ENCODE measurements at places on chromosomes 4 and X.

DNA sequence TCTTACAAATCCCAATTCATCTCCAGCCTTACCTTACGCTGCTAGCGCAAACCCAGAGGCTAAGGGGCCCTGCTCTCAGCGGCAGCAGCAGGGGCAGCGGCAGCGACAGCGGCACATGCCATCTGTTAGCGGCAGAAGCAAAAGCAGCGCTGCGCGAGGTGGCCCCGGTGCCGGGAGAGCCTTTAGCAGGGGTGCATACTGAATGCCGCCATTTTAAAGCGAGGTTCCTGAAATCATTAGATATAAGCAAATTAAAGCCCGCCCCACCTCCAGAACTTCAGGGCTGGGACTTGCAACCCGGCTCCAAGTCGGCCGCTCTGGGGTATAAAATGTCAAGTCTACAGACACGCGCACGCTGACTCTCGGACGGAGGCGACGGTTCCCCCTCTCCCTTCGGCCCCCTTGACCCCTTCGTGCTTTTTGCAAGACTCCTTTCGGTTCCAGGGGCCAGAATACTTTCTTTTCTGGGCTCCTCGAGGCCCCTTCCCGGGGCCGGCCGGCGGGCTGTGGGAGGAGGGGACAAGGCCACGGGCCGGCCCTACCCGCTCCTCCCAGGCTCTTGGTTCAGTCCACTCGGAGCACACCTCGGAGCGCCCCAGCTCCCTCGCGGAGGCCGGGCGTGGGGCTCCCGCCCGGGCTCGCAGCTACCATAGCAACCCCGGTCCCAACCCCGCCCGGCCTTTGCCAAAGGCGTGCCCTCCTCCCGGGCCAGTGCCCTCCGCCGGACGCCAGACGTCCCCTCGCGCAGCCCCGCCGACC lies at the start of gene MBNL3:
Gene MBNL3 (minus strand): TSS at position 220 of the 759 bp plus-strand sequence. CDS start 49,427 bp downstream, outside the sequence.
- peak; percentile 51 for DNase-seq

GRCh38 chrX:17547658-17548057 lies 172.7 kb downstream of the NHS start:
- DNase-seq: no peak

DNA sequence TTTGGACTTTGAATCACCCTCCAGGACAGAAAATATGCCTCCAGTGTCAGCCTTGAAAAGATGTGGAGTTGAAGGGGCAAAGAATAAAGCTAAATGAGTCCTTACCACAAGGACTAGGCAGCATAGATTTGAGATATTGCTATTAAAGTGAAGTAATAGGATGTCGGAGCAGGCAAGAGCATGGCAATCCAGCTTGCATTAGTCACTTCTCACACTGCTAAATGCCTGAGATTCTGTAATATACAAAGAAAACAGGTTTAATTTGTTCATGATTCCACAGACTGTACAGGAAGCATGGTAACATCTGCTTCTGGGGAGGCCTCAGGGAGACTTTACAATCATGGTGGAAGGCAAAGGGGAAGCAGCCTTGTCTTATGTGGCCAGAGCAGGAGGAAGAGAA lies 109.8 kb upstream of the PCDH7 start:
- no peak for DNase-seq

- DNase-seq: no peak
Measured at GRCh38 chr4:900721-901120, 31.4 kb downstream of the GAK start.

GRCh38 chrX:69564665-69565064 lies 51.2 kb upstream of the EDA start:
- no peak for DNase-seq

GRCh38 chr4:41505161-41505661 lies 32.7 kb upstream of the LIMCH1 start:
- no peak for DNase-seq

- no peak for DNase-seq
Measured at GRCh38 chr4:101471201-101471600, 123.9 kb upstream of the PPP3CA start.

DNA sequence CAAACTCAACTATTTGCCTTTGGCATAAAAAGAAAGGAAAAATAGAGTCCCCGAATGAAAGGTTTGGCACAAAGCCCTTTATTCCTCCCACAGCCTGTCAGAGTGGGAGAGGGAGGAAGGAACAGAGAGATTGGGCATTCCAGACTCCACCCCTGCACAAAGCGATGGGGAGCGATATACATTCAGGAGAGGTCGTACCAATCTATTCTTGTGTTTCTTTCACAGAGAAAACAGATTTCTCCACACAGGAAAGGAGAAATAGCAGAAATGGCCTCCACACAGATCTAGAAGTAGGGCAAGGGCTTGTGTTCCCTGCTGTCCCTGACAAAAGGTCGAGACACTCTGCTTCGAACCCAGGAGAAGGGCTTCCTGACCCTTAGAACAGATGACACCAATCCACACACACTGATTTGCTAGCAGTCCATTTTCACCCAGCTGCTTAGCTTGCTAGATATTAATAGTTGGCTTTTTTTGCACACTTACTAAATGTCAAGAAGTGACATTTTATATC lies 197.4 kb downstream of the MAML3 start:
- no peak for DNase-seq

DNA sequence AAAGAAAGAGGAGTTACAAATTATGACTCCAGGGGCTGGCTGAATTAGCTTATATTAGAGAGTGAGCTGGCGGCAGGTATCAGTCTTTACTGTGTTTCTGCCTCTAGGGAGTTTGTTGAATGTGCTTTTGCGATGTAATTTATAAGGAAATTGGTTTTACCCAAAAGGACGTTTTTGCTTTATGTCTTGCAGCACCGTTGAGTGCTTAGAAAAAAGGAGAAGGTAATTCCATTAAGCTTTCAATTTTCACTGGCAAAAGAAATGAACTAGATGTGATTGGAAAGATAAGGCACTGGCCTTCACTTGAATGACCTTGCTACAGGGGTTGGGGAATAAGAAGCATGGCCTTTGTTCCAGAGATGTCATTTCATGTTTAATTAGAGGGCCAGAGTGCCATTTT lies 74.9 kb upstream of the CBR4 start:
- no peak for DNase-seq

DNA sequence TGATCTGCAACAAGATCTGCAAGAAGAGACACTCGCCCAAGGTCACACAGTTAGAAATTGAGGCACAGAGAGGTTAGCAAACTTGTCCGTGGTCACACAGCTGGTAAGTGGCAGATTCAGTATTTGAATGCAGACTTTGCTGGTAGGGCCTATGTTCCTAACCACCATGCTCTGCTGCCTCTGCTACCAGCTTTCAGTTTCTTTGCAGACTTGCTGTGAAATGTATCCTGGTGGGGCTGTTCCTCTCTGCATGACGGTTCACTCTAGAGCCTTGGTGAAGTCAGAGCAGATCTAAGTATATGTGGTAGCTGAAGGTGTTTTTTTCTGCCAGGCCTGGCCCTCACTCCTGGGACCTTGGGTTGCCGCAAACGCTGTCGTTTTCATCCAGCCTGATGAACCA lies 87.1 kb downstream of the BEND2 start:
- no peak for DNase-seq

DNA sequence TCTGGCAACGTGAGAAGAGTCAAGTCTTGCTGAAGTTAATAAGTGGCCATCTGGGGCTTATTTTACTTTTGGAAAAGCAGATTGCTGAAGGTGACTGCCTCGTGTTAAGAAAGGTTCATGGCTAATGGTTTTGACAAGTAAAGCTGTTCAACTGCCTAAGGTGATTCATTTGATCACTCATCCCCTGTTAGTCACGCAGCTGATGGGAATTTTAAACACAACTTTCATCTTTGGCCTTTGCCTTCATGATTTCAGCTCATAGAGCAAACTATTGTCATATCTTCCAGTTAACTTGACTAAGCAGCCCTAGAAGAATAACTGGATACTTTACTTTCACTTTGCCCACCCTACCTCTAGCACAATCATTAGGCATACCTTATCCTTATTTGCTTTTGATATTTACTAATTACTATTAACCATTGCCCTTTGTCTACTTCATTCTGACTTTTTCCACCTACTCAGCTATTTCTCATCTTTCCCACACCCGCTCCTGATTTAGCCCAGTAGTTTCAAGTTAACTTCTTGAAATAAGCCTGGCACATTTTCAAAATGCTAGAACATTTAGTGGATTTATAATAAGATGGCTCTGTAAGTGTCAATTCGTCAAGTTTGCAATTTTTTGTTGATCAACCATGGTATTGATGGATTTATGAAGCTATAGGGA lies 170.6 kb upstream of the S100G start:
- no peak for DNase-seq

- no peak for DNase-seq
Measured at GRCh38 chrX:102787283-102787682, 66.7 kb downstream of the GPRASP3 start.

GRCh38 chrX:78957768-78958130 lies 12.6 kb downstream of the P2RY10 start:
- no peak for DNase-seq

DNA sequence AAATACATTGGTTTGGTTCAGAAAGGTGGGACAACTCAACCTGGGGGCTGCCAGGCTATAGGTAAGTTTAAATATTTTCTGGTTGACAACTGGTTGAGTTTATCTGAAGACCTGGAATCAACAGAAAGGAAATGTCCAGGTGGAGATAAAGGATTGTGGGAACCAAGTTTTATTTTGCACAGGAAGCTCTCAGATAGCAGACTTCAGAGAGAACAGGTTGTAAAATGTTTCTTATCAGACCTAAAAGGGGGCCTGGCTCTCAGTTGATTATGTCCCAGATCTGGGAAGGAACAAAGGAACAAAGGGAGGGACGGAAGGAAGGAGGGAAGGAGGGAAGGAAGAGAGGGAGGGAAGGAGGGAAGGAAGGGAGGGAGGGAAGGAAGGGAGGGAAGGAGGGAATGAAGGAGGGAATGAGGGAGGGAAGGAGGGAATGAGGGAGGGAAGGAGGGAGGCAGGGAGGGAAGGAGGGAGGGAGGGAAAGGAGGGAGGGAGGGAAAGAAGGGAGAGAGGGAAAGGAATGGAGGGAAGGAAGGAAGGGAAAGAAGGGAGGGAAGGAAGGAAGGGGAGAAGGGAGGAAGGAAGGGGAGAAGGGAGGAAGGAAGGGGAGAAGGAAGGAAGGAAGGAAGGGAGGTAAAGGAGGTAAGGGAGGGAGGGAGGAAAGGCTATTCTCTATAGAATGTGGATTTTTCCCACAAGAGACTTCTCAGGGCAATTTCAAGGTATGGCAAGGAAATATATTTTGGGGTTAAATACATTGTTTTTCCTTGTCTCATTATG lies 186.7 kb downstream of the DHRSX start:
- no peak for DNase-seq

DNA sequence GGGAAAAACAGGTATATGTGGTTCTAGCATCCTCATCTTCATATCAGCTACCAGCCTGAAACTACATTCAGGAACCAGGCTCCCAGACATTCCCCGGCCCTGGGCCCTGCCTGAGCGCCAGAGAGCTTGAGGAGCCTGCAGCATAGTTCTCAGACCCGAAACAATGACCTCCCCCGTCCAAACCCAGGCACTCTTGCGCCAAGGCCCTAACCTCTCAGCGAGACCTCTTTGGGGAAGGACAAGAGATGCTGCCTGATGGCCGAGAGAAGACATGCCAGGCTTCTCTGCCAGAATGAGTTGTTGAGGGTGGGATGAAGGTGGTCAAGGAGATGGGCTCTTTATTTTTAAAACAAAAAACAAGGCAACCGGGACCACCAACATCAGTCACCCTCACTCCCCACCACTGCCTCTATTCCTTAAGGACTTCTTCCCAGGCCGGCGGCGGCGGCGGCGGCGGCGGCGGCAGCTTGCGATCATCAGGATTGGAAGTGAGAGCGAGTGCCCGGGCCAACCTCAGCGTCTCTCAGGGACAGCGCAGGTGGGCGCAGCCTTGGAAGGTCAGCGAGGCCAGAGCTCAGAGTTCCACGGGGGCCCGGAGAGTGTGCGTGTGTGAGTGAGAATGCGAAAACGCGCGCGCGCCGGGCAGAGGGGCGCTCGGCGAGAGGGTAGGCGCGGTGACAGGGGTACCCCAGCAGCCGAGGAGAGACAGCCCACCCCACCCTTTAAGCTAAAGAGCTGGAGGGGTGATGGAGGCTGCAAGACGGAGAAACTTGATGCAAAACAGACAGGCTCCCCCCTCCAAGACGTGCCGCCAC lies 601 bp downstream of the INPP4B start:
- DNase-seq: no peak

DNA sequence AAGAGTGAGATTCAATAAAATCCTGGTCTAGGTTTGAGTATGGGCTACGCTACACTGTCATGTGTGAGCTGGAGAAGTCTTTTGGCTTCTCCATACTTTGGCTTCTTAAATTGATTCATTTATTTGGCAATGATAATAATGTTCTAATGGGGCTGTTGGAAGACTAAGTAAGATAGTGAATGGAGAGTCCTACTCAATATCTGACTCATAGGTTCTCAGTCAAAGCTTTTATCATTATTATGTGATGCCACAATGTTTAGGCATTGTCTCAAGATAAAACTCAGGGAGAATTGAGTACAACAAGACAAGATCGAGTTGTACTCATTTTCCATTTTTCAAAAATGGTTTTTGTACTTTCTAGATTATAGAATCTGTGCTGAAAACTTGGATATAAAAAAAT lies 92.5 kb upstream of the VEGFC start:
- DNase-seq: no peak

GRCh38 chr4:115780835-115781234 lies 667.4 kb upstream of the NDST4 start:
- DNase-seq: no peak

GRCh38 chrX:45623266-45623665 lies 422.6 kb upstream of the DIPK2B start:
- no peak for DNase-seq

- DNase-seq: no peak
Measured at GRCh38 chrX:14095702-14096101, 66.0 kb upstream of the GEMIN8 start.

All from effector memory CD4-positive, alpha-beta T cell (primary cell).